ENCODE measurements at places on chromosomes 2 and 18.

DNA sequence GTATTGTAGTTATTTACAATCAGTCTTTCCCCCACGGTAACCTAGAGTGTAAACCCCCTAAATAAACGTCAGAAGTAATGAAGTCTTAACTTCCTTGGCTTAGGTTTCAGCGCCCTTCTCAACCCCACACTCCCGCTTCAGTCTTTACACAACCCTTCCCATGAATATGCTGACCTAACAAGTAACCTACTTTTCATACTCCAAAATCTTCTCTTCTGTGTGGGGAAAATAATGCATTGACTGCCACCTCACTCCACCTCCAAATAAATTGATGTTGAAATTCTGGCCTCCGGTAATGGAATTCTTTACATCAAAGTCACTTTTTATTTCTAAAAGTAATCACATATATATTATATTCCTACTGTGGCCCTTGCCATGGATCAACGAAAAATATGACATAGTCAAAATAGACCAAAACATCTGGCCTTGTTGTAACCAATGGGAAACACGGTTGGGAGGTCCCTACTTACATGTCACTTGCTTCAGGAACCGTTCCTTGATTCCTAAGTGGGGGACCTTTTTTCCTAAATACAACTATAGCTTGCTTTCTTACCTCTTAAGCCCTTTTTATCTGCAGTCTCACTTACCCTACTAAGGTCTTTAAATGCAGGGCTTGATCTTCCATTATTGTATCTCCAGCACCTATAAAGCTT lies 961 bp downstream of the GEN1 start:
- DNase-seq: no peak

- no peak for DNase-seq
These were observed 111.3 kb downstream of the LRATD1 start for GRCh38 chr2:14743861-14744260.

DNA sequence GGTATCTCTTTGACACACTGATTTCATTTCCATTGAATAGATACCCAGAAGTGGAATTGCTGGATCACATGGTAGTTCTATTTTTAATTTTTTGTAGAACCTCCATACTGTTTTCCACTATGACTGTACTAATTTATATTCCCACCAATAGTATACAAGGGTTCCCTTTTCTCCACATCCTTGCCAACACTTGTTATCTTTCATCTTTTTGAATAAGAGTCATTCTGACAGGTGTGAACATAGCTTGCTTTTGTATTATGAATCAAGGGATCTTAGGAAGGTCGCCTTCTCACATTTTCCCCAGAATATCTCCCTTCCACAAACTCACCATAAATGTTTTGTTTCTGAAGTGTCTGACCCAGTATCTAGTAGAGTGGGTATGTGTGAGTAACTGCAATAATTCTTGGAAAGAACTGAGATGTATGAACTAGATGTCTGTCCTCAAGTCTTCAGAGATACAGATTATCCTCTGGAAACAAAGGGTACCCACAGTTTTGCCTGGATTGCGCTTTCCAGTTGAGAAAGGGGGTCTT lies 17.1 kb upstream of the SP3 start:
- no peak for DNase-seq

- no peak for DNase-seq
These were observed 962.9 kb upstream of the FANCL start for GRCh38 chr2:59204040-59204439.

GRCh38 chr2:152134488-152135280 lies 35.8 kb upstream of the CACNB4 start:
- DNase-seq: no peak

DNA sequence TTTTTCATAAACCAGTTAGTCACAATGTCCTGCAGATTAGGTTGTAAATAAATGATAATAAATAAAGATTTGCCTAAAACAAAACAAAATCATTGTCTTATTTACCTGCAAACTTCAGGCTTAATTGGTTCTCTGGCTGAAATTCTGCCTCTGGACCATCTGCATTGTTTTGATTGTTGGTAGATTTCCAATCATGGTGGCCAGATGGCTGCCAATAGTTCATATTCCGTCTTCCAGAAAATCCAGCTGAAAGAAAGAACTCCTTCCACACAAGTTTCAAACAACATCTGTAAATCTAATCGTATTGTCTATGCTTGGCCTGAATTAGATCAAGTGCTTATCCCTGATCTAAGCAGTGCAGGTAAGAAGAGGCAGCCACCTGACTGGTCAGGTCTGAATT lies 771.1 kb upstream of the ZEB2 start:
- no peak for DNase-seq

Measured in stimulated activated CD4-positive, alpha-beta T cell treated with anti-CD3 and anti-CD28 coated beads, TNF-alpha, amount 100 ng/mL, for 1 hour (primary cell).